Cortex of kidney (tissue), 1 donor: ENCODE measurements at places on chromosomes 5 and 9.

GRCh38 chr9:134738869-134739659 lies 97.5 kb downstream of the COL5A1 start:
- no peak for DNase-seq

- DNase-seq: no peak
These were observed 88.8 kb upstream of the EQTN start for GRCh38 chr9:27385606-27386322.

DNA sequence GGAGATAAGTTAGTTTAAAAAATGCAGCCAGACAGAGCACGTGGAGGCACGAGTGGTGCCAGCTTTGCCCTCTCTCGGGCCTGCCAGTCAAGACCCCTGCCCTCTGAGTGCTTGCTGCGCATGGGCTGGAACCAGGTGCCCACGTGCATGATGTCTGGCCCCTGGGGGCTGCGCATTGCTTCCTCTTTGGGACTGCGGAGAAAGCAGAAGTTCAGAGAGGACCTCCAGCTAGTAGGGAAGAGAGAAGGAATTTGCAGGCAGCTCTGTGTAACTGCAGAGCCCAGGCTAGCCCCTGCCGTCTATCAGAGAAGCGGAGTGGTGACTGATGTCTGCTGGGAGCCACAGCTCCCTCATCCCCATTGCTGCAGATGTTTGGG lies 9.7 kb upstream of the RNU6ATAC start:
- no peak for DNase-seq

GRCh38 chr5:122591828-122592227 lies 183.1 kb upstream of the SNX2 start:
- DNase-seq: no peak

DNA sequence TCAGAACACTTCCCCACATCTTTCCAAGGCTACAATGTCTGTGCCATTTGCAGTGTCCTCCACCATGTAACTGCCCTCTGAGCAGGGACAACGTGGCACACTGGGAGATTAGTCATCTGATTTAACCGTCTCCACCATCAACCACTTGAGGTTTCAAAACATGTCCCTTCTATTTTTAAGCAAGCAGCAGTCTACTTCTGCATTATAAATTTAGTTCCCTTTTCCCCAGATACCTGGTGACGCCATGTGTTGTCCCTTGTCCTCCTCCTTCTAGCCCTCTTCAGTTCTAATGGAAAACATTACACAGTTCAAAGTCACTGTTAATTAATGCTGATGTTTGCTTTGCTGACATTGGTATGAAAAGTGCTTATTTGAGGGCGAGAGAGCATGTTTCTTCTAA lies 52.8 kb downstream of the ATP10B start:
- no peak for DNase-seq

GRCh38 chr9:90726215-90726614 lies 75.4 kb upstream of the SYK start:
- DNase-seq: no peak

GRCh38 chr9:72947984-72948465 lies 4.8 kb downstream of the ALDH1A1 start:
- DNase-seq: no peak

DNA sequence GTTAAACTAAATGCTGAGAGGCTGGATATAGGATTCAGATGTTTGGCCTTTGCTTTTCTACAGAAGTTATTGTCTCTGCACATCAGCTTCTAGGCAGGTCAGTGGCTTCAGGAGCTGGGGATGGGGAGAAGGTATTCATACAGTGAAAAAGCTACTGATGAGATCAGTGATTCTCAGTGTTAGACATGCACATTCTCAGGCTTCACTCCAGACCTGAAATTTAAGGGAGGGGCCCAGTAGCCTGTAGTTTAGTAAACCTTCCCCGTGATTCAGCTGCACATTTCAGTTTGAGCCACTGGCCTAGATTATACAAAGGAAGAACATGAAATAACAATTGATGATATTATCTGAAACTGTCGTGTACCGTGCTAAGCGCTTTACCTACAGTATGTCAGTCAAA lies 127.2 kb downstream of the ARHGAP26 start:
- DNase-seq: no peak

DNA sequence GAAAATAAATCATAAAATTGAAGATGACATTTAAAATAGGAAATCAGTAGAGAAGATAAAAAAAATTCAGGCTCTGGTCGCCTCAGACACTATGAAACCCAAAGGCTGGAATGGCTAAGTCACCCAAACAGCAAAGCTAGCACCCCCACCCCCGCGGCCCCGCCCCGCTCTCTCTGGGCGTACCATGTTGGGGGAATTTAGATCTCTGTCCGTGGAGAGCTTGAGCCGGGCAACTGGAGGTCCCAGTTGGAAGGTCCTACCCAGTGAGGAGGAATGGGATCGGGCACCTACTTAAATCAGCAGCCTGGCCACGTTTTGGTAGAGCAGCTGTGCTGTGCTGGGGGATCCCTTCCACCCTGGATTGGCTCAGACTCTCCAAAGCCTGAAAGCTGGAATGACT lies 150.6 kb upstream of the ANKRD55 start:
- no peak for DNase-seq

GRCh38 chr5:647727-648126 lies 35.6 kb downstream of the CEP72 start:
- DNase-seq: no peak

GRCh38 chr5:157076558-157076957 lies 17.6 kb upstream of the HAVCR1 start:
- no peak for DNase-seq

- no peak for DNase-seq
These were observed 33.1 kb upstream of the ADRB2 start for GRCh38 chr5:148793261-148793660.

DNA sequence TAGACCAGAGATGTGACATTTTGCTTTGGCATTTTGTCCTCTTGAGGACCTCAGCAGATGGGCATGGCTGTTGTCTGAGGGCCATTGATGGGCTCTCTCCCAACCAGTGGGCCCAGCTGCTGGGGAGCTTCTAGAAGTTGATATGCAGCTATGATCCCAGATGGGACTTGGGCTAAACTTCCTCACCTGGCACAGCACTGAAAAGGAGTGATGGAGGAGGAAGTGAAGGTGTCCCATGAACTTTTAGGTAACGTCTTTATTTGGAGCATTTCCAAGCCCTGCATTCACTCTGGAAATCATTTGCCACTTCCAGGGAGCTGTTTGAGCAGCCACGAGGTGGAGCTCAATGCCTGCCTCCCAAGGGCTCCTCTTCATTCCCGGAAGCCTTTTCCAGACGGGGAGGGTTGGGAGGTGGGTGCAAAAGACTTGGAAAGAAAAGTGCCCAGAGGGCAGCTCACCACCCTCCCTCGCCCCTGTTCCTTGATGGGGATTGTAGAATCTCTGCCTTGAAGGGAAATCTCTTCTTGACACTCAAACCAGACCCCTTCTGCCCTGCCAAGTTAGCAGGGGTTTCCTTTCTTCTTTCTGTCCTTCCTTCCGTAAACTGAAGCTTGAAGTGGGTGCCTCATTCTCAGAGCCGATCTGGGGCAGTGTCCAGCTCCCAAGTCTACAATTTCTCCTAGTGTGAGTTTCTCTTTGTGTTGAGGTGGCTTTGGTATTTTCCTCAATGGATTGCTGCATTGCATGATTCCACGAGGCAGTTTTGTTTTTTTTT lies 18.1 kb upstream of the NEUROG1 start:
- no peak for DNase-seq

DNA sequence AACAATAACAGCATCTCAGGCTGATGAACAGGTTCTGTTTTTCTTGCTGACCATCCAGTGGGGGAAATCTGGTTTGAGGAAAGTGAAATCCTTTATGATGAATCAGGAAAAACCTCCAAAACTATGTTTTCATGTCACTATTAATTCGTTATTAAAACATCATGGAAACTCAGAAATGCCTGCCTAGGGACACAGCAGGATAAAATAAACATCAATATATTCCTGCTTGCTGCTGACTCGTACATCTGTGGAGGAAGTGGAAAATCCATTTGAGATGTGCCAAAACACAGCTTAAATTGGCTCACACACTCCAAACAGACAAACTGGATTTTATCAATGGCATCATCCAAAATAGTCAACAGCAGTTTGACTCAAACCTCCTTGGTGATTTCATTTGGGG lies 53.0 kb downstream of the TEK start:
- DNase-seq: no peak

GRCh38 chr5:175842951-175843793 lies 28.2 kb upstream of the CPLX2 start:
- no peak for DNase-seq

- no peak for DNase-seq
These were observed 283.3 kb downstream of the PJA2 start for GRCh38 chr5:109126481-109126880.

- DNase-seq: no peak
These were observed 330.7 kb downstream of the PDE4D start for GRCh38 chr5:59562756-59563389.

DNA sequence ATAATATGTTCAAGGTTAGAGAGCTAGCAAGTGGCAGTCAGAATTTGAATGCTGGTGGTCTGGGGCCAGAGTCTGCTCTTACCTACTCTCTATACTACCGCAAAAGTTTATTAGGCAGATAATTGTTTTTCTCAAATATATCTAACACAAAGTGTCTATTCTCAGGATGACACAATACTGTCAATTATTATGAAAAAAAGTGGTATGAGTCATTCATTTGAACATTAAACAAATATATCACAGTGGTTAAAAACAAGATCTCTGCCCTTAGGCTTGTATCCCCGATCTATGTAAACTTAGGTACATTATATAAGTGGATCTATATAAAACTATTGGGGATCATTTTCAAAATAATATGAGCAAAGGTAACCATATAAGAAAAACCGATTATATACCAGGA lies 354.9 kb downstream of the CETN3 start:
- no peak for DNase-seq

- no peak for DNase-seq
These were observed 22.4 kb upstream of the PITX1 start for GRCh38 chr5:135056316-135057030.

- DNase-seq: no peak
These were observed 56.8 kb downstream of the FAT2 start for GRCh38 chr5:151534350-151534749.

GRCh38 chr9:120846906-120847305 lies 4.2 kb upstream of the PSMD5 start:
- DNase-seq: no peak
